ENCODE measurements at places on chromosomes 5 and 9.

DNA sequence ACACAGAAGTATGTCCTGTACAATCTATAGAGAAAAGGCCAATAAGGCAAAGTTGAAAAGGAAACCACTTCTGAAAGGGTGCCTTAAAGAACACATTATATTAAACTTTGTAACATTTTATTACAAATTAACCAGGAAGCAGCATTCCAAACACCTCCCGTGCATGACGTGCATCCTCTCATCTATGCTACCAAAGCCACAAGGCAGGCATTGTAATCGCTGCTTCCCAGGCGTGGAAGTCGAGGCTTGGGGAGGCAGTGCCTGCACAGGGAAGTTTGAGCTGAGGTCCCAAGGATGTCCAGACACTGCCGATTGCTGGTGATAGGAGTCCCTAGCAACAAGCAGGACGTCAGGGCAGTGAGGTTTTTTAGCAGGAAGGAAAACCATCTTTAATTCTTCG is 44.3 kb upstream of the BARHL1 start:
- DNase-seq = no peak

GRCh38 chr9:6590334-6590733 is 55.2 kb downstream of the GLDC start:
- no peak for DNase-seq

- DNase-seq = peak; percentile 62
Observed at GRCh38 chr5:146185161-146185560, 2.7 kb upstream of the LARS1 start.

DNA sequence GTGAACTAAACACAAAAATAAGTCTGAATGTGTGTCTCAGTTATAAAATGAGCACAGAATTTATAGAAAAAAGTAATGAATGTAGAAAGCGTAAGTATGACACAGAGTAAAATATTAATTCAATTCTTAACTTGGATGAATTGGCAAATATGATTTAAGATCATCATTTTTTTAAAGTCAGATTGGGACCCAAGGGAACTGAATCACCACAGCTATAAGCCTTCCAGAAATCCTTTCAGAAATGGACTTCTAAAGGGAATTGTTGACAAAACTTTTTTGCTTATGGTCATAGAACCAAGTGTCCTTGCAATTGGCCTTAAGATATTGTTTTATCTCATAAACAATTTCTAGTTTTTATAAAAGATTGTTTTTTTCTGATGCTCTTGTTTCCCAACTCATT is 495.1 kb upstream of the DAB2 start:
- no peak for DNase-seq

DNA sequence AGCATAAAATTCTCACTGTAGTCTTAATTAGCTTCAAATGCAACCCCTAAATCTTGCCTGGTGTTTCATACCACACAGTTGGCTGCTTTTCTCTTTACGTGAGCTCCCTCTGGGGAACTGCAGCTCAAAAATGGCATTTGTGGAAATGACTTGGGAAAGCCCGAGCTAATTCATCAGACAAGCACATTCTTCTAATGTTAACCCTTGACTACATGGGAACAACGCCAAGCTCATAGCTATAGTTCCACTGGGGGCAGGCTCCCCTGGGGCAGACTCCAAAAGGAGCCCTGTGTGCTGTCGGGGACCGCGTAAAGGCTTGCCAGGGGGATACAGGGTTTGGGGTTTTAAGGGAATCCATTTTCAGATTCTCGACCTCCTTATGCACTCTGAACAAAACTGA is 301.4 kb upstream of the DAP start:
- no peak for DNase-seq

- DNase-seq = no peak
Observed at GRCh38 chr5:108387758-108388157, 5.9 kb upstream of the FBXL17 start.

GRCh38 chr9:99259231-99259918 is 37.3 kb downstream of the SEC61B start:
- no peak for DNase-seq

GRCh38 chr5:36459176-36460135 is 146.9 kb upstream of the SLC1A3 start:
- DNase-seq = peak; percentile 11

DNA sequence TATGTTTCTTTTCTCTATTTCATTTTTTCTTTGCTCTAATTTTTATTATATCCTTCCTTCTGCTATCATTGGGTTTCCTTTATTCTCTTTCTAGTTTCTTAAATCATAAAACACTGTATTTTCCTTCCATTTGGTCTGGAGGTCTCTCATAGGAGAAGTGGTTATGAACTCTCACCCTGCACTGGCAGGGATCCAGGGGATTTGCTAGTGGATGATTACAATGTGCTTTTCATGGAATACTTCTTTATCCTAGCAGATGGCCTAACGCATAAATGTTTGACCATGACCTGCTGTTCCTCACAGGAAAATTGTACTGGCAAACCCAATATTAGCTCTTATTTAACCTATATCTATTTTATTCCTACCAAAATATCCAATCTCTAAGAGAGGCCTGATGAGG is 31.5 kb upstream of the SGCD start:
- no peak for DNase-seq

- no peak for DNase-seq
Observed at GRCh38 chr5:181212934-181213333, 7.9 kb upstream of the TRIM7 start.

GRCh38 chr5:428754-429452 is 14.1 kb upstream of the EXOC3 start:
- no peak for DNase-seq

GRCh38 chr9:84123648-84124406 is 143.2 kb downstream of the RMI1 start:
- DNase-seq = no peak

DNA sequence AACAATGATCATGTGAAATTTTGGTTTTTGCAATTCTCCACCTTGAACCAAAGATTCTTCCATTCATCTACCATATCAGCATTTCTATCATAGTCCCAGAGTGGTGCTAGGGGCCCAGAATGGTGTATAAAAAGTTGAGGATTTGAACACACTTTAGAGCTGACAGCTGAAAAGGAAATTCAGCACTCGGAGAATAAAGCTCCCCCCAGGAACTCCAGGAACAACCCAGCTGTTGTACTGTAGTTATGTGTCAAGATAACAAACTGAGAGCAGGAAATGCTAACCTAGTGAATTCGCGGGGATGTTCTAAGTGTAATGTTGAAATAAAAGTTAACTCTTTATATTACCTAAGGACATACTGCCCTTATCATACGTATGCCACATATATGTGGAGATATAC is 216.7 kb downstream of the NFIB start:
- DNase-seq = no peak

GRCh38 chr5:141504216-141504615 is 15.3 kb downstream of the PCDHGC5 start:
- DNase-seq = no peak

DNA sequence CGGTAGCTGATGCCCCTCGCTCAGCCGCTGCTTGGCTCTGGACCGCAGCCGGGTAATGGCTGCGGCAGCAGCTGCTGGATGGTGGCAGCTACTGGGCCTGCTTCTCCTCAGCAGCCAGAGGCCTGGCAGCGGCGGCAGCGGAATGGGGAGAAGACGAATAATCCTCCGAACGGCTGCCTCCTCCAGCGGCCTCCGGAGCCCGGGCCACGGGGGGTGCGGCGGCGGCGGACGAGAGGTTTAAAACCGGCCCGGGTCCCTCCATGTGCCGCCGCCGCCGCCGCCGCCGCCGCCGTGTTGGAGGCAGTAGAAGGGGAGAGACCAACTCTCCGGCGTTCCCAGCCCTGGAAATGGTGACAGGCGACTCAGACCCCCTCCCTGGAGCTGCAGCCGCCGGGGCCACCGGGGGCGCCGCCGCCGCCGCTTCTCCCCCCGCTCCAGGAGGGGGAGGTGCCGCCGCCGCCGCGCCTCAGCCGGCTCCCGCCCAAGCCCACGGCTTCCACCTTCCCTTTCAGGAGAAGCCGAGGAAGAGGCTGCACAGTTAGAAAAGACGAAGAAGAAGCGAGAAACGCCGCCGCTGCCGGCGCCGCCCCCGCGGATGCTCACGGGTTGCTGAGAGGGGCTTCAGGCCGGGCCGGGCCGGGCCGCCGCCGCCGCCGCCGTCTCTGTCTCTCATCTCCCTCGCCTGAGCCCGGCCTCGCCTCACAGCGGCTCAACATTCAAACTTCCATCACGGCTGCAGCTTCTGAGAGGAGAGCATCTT is 118.4 kb upstream of the PRSS3 start:
- no peak for DNase-seq

GRCh38 chr9:113591899-113592625 is 128.5 kb downstream of the RGS3 start:
- DNase-seq = no peak

DNA sequence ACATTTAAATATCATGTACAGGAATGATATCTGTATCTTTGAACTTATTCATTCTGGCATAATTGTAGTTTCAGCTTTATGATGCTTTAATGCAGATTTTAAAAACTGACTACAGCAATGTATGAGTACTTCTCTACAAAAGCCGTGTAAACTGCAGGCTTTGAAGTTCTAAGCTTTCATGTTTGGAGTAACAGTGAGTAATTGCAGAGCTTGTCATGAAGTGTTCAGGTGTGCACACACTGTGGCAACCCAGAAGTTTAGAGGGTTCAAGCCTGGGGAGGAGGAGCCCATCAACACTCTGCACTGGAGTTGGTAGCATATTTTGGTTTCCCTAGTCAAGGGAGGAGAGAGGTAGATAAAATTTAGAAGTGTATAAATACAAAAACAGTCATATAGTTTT is 130.9 kb downstream of the CD180 start:
- DNase-seq = no peak

DNA sequence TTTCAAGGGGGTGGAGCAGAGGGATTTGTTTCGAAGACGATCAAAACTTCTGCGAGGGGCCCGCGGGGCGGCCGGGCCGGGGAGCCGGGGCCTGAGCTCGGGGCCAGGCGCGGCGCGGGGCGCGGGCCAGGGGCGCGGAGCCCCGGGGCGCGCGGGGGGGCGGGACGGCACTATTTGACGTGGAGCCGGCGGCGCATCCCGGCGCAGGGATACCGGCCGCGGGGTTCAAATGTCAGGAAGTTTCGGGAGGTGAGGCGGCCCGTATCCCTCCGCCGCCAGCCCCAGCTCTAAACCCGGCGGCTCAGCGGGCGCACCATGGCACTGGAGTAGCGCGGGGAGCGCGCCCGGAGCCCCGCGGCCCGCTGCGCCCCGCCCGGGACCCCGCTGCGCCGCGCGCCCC is at the start of gene LMX1B:
TSS of gene LMX1B (plus strand) at position 278 of the 400 bp plus-strand sequence. CDS start 522 bp downstream, outside the sequence.
- DNase-seq = no peak

DNA sequence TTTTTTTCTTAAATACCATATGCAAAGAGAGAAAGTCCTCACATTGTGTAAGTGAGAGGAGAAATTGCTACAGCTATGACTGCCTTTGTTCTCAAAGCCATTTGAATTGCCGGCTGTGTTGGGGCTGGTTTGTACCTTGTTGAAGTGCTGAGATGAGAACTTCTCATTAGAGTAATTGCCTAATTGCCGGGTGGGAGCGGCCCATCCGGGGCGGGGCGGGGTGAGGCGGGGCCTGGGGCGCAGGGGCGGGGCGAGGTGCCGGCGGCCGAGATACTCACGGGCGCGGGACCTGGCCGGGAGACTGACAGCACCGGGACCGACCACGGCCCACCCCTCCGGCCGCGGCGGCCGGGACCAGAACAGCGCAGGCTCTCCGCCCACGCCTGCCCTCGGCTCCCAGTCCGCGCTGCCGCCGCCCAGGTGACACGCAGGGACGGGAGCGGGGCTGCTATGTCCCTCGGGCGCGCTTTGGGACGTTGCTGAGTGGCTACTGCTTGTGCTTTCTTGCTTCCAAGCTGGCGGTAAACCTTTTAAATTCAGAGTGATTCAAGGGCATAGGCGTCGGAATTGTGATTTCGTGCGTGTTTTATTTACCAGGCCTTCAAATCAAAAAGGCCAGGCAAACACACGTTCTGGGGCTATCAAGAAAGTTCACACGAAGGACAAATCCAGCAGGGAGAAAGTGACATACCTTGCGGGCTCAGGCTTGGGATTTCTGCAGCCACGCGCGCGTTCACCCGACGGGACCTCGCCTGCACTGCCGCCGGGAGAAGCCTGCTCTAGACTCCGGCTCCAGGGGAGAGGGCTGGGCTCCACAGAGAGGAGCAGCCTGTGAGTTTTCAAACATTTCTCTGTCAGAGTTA is 269.1 kb downstream of the FANCC start:
- peak; percentile 24 for DNase-seq

GRCh38 chr5:135319928-135320606 is 79.0 kb downstream of the MACROH2A1 start:
- no peak for DNase-seq

GRCh38 chr9:85647571-85647970 is 94.2 kb downstream of the AGTPBP1 start:
- DNase-seq = peak; percentile 14

DNA sequence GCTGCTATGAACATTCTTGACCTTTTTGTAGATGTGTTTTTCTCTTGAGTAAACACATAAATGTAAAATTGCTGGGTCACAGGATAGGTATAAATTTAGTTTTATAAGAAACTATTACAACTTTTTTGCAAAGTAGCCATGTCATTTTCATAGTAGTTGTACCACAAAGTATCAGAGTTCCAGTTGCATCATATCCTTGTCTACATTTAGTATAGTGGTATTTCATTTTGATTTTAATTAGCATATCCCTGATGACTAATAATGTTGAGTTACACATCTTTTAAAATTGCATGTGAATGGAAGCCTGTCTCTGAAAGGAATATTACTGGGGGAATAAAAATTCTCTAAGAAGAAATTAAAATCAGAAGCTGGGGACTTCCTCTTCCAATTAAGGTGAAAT is 85.4 kb downstream of the TMEM161B start:
- no peak for DNase-seq

- DNase-seq = no peak
Observed at GRCh38 chr9:73411494-73411893, 259.8 kb downstream of the ANXA1 start.

- DNase-seq = no peak
Observed at GRCh38 chr9:136584934-136585333, 39.1 kb upstream of the NOTCH1 start.

DNA sequence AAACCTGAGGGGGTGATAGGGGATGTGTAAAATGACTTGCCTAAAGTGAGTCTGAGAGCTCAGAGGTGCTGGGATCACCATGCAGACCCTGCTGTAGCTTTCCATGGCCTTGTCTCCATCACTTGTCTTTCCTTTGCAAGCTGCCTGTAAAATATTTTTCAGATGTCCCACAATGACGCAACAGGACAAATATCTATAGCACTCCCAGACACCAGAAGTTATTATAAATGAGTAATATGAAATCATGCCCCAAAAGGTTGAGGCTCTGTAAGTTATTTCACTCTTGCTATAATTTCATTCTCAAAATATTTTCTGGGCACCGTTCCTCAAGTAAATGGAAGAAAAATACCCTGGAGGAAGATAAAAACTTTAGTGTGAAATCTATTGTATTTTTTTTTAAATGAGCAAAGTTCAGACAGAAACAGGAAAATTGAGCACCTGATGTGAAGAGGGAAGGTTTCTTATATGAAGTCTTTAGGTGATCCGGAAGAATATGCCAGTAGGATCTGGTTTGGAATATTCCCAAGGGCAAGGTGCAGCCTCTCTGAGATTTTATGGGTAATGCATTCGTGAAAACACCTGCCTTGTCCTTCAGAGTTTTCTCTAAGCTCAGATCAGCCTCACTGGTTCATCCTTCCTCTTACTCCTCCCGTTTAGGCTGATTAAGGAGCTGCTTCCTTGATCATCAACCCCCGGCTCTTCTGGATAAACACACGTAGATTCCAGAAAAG is 138.3 kb upstream of the DMAC1 start:
- DNase-seq = no peak

All from Kasumi-1 (cell line).